ENCODE measurements at places on chromosomes 12 and 14.

DNA sequence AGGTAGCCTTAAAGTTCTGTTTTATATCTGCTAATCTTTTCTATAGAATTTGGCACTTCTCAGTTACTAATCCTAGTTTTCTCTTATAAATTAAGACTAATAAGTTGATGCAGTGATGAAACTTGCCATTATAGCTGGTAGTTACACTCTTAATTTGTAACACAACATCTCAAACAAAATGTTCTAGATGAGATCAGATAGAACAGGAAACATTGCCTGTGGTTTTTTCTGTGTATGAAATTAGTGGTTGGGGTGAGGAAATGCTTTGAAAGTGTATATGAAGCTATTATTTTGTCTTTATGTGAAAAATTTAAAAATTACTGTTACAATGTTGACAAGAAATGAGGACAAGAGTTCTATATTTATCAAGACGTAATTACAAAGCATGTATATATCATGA, 91.9 kb downstream of the PCNX1 start:
- DNase-seq, result peak; percentile 37

DNA sequence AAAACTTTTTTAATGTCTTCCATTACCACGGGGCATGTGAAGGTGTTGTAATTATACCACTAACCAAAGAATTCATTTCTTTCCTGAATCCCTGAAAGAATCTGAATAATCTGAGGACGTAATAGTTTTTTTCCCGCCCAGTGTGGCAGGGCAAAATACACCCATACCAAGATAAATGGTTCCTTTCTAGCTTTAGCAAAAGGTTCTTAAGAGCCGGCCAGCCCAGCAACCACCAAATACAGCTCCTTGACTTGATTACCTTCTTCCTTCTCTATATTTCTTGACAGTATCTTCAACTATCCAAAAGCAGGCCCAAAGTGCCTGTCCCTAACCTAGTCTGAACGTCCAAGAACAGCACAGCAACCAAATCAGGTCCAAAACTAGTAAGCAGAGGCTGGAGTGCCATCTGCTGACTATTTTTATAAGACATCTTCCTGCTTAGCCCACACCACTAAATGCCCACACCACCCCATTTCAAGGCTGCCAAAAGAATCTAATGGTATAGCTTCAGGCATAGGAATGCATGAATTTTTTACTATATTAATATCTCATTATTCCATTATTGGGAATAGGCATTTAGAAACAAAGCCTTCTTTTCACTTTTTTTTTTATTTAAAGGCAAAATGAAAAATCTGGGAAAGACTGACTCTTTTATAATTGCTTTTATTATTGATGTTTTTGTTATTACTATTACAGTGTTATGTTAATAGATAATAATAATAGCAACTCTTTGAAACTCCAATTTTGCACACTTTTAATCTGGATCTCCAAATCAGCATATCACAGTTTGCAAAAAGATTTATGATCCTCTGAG, 524.4 kb downstream of the MED13L start:
- no peak for DNase-seq

- DNase-seq, result peak; percentile 52
Observed at GRCh38 chr12:3897371-3897971, 24.3 kb upstream of the PARP11 start.

GRCh38 chr14:26984311-26985177, 386.7 kb upstream of the NOVA1 start:
- no peak for DNase-seq

DNA sequence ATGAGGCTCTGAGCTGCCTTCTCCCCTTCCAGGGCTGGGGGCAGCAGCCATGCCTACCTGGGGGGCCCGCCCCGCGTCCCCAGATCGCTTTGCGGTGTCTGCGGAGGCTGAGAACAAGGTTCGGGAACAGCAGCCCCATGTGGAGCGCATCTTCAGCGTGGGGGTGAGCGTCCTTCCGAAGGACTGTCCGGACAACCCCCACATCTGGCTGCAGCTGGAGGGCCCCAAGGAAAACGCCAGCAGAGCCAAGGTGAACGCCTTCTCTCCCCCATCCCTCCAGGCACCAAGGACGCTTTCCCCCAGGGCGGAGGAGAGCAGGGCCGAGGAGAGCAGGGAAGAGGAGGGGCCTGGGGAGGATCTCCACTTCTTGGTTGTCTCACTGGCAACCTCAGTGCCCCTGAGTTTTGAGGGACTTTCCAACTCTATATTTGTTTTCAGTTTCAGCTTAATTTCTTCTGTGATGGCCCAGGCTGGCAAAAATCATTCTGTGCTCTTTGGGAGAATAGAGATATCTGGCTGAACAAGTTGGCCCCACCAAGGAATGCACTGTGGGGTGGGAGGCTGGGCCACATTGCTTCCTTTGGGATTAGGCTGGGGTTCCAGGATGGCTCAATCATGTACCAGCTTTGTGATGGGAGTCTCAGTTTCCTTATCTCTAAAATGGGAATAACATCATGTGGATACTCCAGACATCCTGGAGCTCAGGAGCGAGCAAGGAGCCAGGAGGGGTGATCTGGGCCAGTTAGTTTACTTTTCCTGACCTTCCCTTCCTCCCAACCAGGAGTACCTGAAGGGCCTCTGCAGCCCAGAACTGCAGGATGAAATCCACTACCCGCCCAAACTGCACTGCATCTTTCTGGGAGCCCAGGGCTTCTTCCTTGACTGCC, 1.2 kb downstream of the KHNYN start:
- no peak for DNase-seq

DNA sequence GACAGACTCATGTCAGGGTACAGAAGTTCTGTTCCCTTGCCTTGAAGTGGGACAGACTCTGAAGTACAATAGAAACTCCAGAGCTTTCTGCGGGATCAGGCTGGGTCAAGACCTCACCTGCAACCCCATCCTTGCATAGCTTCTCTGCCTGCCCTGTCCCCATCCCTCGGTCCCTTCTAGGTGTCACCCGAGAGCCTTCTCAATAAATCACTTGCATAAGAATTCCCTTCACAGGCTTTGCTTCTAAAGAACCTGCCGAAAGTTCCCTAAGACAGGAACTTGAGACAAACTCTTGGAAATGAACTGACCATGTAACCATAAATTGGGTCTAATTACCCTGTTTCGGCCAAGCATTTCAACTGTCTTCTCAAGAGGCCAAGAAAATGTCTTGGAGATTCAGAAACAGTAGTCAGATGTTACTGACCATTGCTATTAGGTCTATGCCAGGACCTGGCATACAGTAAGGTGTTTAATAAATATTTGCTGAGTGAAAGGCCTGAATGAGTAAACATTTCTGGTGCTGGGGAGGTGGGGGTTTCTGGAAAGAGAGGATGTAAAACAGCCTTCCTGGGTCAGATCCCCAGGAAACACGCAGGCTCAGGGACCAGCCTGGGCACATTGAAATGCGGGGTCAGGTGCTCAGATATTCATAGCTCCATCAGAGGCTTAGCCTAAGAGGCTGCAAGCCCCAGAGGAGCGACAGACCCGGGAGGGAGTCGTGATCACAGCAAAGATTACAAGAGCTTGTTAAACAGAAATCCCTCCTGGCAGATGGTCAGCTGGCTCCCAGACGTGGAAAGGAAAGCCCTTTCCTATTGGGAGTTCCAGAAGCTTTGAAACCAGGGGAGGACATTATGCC, 226.2 kb upstream of the LHX5 start:
- no peak for DNase-seq

GRCh38 chr14:94536836-94537235, 24.4 kb upstream of the SERPINA4 start:
- no peak for DNase-seq

DNA sequence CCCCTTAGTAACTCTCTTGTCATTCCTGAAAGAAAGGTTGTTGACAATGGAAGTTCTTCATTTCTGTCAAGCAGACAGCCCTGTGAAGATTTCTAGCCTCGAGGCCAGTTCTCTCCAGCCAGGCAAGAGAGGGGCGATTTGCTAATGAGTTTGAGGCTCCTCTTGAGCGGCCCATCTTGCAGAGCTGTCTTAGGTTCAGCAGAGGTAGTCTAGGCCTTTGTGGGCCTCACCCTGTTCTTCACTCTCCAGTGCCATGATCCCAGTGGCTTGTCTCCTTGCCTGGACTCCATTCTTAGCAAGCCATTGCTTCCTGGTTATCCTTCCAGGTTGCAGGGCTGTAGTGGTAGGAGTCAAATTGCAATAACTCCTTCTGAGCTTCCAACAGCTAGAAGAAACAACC, 9.7 kb downstream of the TPH2 start:
- no peak for DNase-seq
